ENCODE measurements at places on chromosomes 16 and 17.

DNA sequence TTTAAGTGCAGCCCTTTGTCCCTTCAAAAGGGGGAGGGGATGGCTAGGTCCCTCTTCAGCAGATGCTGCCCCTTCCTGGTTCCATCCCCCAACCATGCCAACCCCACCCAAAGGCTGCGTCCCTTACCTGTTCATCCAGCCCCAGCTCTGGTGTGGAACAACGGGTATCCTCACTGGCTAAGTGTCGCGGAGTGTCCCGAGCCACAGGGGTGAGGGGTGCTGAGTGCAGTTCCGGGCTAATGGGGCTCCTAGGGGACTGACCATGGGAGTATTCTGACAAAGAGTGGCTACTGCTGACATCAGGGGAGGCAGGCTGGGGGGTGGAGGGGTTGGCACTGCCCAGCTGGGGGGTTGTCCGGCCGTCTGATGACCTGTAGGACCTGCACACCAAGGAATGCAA is 32.9 kb downstream of the STH start:
- DNase-seq: no peak

- no peak for DNase-seq
Observed at GRCh38 chr17:46809110-46809571, 9.4 kb downstream of the WNT3 start.

DNA sequence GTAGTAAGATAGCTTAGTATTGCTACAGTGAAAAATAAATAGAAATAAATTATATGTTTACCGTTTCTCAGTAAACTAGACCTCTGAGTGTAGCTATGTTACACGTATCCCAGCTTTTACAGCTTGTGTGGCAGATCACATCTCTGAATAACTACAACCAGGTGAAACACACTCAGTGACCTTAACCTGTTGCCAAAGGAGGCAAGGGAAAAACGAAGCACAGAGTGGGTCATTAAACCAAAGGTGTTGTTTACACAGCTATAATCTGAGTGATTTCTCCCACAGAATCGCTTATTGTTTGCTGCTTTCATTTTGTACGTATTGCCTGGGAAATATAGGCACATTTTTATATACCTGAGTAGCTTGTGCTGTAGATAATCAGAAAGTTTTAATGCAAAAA is 688.2 kb upstream of the KIF2B start:
- DNase-seq: no peak

DNA sequence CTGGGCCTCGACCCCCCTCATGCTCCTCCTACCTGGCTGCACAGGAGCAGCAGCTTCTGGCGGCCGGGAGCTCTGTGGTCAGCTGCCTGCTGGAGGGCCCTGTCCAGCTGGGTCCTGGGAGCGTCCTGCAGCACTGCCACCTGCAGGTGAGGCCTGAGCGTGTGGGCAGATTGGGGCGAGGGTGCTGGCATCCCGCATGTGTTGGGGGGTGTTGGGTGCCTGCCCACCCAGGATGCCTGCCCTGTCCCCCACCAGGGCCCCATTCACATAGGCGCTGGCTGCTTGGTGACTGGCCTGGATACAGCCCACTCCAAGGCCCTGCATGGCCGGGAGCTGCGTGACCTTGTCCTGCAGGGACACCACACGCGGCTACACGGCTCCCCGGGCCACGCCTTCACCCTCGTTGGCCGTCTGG is 16.5 kb downstream of the FCSK start:
- no peak for DNase-seq

DNA sequence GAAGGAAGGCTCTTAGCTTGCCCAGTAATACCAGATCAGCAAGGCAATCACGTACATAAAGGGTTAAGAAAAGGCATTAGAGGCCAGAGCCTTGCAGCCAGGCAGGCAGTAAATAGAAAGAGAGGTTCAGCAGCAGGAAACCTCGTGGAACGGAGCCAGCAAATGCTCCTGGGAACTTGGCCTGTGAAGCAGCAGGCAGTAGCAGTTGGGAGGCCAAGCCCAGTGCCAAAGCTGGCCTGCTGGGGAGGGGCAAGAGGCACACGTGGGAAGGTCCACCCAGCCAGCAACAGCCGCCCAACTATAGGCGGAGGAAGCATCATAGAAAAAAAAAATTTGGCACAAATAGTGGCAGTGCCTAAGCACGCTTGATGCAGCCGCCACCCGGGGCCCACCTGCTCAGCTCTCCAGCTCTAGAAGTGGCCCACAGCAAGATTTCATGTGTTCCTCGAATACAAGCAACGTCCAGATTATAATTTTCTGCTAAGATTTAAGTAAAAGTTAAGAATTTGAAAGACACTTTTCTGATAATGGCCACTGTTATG is 2339.5 kb downstream of the TP53TG3F start:
- no peak for DNase-seq

- no peak for DNase-seq
Observed at GRCh38 chr17:75019710-75020109, 7.2 kb downstream of the MRPL58 start.

DNA sequence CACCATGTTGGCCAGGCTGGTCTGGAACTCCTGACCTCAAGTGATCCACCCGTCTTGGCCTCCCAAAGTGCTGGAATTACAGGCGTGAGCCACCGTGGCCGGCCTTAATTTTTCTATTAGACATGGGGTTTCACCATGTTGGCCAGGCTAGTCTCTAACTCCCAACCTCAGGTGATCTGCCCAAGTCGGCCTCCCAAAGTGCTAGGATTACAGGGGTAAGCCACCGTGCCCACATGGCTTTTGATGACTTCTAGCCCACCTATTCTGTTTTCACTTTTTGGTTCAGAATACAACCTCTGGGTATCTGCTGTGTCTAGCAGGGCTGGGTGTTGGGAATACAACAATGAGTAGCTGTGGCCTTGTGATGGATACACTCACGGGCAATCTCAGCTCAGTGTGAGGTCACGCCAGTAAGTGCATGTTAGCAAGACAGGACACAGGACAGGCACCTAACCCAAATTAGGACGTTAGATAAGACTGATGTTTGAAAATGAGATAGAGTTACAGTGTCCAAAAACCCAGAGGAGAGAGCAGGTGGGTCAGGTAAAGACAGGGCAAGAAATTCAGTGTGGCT is 14.1 kb upstream of the YWHAE start:
- DNase-seq: no peak

GRCh38 chr17:62862251-62862650 is 54.1 kb upstream of the MARCHF10 start:
- DNase-seq: no peak

- peak; percentile 33 for DNase-seq
Observed at GRCh38 chr16:84741340-84741830, 41.6 kb downstream of the USP10 start.

GRCh38 chr16:65658787-65659220 is 536.9 kb upstream of the CDH11 start:
- peak; percentile 30 for DNase-seq

DNA sequence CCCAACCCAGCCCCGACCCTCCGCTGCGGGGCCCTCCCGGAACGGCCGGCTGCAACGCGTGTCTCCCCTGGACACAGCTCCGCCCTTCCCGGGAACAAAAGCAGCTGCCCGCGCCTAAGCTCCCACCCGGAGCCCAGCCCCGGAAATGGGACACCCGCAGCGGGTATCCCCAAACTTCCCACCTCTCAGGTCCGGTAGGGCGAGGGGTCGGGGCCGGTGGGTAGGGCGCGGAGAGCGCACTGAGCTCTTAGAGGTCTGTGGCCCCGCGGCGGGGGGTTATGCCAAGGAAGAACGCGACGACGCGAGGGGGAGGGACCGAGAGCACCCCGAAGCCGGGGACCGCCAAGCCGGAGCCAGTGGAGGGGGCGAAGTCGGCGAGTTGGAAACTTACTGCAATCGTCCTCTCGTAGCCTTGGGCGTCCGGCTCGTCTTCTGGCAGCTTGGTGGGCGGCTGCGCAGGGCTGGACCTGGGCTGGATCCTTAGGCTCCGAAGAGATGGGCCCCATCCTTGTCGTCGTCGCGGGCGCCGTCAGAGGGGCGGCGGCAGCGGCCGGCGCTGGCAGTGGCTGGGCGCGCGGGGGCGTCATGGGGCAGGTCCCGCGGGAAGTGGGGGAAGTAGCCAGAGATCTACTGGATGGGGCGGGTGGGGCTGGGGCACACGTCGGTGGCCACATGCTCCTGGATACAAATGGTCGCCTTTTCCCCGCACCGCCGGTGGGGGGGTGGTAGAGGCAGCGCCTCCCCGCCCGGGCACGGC is 6.9 kb downstream of the USP6 start:
- peak; percentile 43 for DNase-seq

GRCh38 chr16:79612207-79612606 is 11.7 kb upstream of the MAF start:
- DNase-seq: no peak

GRCh38 chr16:84054916-84055315 is 12.3 kb upstream of the SLC38A8 start:
- DNase-seq: no peak

GRCh38 chr16:54616610-54617009 is 314.1 kb upstream of the IRX5 start:
- DNase-seq: no peak

GRCh38 chr17:64187093-64187895 is 57.4 kb upstream of the ERN1 start:
- DNase-seq: no peak

GRCh38 chr17:64154717-64155116 is 24.8 kb upstream of the ERN1 start:
- no peak for DNase-seq

- DNase-seq: no peak
Observed at GRCh38 chr17:7677388-7678067, 9.8 kb downstream of the TP53 start.

GRCh38 chr16:81917375-81917774 is 93.9 kb downstream of the SDR42E1 start:
- no peak for DNase-seq

DNA sequence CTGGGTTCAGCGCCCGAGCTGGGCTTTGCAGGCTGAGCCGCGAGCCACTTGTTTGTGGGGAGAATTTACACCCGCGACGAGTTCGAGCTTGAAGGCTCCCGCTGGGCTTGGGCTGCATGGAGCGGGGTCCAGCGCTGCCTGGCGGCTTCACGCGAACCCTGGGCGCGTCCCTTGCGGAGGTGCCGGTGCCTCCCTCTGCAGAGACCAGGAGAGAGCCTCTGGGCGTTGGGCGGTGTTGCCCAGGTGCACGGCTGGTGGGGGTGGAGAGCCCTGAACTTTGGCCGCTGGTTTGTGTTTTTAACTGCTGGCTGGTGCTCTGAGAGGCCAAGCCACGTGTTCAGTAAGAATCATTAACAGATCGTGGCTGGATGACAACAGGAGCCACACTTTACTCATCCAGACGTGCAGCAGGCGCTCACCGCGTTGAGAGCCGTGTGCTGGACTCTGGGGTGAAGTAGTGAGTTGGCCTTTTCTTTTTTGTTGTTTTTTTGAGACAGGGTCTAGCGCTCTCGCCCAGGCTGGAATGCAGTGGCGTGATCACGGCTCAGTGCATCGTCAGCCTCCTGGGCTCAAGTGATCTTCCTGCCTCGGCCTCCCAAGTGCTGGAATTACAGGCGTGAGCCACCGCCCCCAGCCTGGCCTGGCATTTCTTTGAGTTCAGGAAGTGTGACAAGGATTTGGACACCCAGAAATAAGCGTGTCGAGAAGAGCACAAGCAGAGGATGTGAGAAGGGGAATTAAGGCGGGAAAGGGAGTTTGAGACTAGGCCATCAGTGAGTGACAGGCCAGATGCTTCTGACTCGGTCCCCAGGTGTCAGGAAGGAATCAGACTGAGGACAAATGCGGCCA is 827 bp downstream of the CDK10 start:
- no peak for DNase-seq

GRCh38 chr16:24036614-24037013 is 200.8 kb downstream of the PRKCB start:
- DNase-seq: peak; percentile 88

- DNase-seq: no peak
Observed at GRCh38 chr17:79406316-79406715, 204.5 kb downstream of the RBFOX3 start.

DNA sequence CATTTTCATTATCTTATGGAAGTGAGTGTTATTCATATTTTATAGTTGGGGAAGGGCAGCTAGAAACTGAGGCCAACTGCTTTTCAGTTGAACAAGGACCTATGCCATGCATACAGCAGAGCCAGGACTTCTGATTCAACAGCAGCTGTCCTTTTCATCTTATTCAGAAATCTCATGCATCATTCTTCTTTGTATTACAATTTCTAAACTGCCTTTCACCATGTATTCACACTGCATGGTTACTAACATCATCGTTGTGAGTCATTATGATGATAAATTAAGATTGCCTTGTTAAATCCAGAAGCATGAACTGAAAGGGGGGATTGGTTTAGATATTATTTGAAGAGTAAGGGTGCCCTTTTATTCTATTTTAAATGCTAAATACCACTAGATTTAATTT is 1470.1 kb upstream of the GOT2 start:
- DNase-seq: peak; percentile 18
